ENCODE measurements at places on chromosomes 12 and 14.

- no peak for DNase-seq
Observed at GRCh38 chr14:79352076-79352630, 859.2 kb downstream of the DIO2 start.

DNA sequence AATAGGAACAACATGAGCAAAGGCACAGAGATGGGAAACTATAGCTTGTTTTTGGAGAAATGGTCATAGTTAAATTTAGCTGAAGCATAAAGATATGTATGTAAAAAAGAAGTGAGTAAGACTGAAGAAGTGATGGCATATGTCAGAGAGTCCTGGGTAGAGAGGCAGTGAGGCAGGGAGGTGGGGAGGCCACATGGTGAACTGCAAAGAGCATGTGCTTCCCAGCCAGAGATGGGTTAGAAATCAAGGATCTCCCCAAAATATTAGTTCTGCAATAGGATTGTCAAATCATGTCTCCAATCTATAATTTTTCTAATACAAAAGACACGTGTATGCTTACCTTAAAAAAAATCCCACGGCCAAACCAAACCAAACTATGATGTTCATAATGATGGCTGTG is 82.1 kb upstream of the STXBP6 start:
- DNase-seq = no peak

DNA sequence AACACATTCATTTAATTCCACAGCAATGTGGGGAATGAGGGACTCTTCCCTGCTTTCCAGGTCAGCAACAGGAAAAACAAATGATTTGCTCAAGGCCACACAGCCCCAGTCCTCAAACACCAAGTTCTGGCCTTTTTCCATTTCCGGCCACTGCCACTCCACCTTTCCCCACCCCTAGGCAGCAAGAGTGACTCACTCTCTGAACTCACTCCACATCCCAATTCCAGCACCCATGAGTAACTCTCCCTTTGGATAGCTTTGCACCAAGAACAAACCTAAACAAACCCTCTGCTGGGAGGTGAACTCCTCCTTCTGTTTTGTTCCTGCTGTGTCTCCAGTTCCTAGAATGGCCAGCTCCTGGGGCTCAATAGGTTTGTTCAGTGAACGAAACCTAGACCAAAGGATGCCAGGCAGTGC is 30.4 kb upstream of the PLEKHG6 start:
- DNase-seq = peak; percentile 91

DNA sequence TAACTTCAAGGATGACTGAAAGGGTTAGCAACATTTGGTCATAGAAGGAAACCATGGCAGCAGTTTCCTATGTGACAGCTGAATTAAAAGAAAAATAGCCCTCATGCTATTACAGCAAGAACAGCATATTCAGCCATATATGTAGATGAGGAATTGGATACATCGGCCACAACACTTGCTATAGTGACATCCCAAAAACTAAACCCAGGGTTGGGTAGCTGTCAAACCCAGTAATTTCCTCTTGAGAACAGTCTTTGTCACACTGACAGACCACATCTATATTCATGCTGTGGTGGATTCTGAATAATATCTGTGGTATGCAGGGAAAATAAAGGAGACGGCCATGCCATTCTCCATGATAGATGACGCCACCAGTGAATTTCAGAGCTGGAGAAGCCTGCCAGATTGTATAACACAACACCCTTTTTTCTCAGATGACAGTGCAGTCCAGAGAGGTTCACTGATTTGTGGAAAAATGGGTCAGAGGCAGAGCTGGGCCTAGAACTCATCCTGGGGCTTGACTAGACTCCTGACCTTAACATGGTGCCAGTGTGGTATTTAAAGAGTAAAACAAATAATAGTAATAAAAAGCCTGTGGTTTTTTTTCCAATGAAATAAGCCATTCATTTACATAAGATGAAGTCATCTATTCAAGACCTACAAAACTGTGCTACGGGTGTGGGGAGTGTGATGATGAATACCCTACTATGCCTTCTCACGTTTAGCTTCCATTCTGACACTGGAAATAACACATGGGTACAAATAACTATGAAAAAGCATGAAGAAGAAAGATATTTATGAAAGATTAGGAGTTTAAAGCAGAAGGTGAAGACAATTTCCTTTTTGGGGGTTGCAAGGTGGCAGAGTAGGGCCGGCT is 32.3 kb downstream of the EFCAB11 start:
- peak; percentile 56 for DNase-seq

DNA sequence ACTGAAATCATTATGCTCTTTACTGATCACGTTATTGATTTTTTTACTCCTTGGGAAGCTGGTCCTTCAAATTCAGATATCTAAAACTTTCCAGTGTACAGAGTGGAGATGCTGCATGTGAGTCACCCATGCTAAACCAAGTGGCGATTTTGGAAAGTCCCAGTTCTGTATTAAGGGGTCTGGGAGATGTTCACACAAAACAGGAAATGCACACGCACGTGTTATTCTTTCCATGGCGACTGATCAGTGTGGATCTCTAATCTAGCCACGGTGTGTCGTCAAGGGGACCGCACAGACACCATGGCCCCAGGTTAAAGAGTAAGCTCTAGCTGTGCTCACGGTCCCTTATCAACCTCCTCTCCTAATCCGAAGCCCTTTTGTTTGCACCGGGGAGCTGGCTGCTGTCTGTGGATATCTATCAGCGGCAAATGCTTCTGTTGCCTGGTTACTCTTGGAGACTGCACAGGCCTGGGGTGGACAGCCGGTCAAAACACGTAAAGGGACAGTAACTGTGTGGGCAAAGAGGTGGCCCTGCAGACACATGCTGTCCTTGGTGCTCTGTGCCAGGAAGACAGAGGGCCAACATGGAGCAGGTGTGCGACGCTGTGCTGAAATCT is 96.6 kb downstream of the RIMBP2 start:
- no peak for DNase-seq

Measured in mesenchymal stem cell (in vitro differentiated cells and primary cell).